Hematopoietic multipotent progenitor cell treated with erythropoietin and hydrocortisone succinate and interleukin-3 and kit ligand, for 8 days (in vitro differentiated cells): ENCODE measurements at places on chromosomes 4 and X.
A peak's percentile ranks its signal among the peaks of the same experiment; 100 is the strongest.

GRCh38 chrX:40418146-40418812 lies 162.5 kb upstream of the ATP6AP2 start:
- DNase-seq: no peak

- DNase-seq: no peak
Observed at GRCh38 chrX:71224098-71224708, 1.2 kb downstream of the GJB1 start.

- DNase-seq: no peak
Observed at GRCh38 chrX:151398346-151398745, 1.3 kb downstream of the VMA21 start.

DNA sequence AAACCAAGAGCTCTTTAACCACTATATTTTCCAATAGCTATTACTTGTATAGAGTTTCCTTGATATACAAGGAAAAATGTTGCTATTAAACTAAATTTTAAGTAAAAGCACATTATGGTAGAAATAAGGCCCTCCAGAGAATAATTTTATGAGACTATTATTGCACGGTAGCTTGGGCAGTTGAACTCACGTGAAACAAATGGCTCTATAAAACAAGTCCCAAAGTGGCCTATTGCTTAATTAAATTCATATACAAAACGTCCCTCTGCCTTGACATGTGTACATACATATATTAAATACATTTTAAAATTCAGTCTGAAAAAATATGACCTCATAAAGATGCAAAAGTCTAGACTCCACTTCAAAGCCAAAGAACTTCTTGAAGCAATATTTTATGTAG lies 582.2 kb downstream of the CENPC start:
- no peak for DNase-seq

- no peak for DNase-seq
Observed at GRCh38 chr4:87257523-87257922, 37.1 kb upstream of the KLHL8 start.

DNA sequence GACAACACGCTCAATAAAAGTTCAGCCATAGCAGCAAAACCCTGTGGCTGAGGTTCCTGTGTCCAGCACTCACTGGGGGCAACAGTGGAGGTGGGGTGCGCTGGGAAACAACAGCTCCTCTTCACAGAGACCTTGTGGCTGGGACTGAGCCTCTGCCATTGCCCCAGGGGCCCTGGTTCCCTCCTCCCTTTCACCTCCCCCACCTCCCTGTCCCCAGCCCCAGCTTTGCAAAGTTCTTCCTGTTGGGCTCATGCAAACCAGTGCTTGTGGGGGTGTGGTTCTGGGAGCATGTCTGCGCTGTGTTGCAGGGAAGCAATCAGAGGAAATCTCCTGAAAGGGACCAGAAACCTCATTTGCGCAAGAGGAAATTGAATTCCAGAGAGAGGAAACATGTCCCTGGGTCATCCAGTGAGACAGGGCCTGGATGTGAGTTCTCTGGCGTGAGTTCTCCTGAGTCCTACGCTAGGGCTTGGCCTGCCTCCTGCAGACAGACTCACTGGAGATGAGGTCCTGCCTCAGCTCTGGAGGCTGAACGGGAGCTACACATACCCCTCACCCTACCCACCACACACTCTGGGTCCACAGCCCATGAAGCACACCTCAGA lies 7.4 kb downstream of the FATE1 start:
- DNase-seq: no peak

GRCh38 chr4:123676071-123676889 lies 279.7 kb downstream of the SPRY1 start:
- DNase-seq: no peak

- no peak for DNase-seq
Observed at GRCh38 chr4:182593402-182593801, 323.8 kb downstream of the DCTD start.

DNA sequence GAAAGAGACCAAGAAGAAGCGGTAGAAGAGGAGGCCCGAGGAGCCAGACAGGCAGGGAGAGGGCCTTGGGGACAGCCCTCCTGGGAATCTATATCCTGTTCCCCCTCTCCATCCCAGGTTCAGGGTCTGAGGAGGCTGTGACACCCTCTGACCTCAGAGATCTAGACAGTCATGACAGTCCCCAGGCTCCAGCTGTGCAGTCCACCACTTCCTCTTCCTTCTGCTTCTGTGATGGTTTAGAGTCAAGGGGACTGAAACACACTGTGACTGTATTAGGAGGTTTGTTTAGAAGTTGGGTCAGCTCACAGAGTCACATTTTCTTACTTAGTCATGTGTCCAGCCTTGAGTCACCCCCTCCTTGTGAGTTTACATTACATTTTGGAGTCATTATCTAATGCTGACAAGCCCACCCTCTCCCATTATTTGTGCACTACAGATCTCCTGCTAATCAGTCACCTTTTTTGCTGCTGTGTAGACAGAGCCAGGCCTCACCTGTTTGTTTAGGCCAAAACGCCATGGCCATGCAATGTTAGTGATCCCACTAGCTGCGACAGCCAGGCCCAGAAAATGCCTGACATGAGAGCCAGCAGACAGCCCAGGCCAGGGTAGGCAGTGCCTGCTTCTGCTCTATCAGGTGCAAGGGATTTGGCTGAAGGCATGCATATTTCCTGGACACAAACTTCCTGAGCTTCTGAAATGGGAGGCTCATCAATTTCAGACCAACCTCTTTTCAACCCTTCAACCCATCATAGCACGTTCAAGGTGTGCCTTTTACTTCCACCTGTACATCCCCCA lies 26.0 kb downstream of the MANBA start:
- DNase-seq: no peak

DNA sequence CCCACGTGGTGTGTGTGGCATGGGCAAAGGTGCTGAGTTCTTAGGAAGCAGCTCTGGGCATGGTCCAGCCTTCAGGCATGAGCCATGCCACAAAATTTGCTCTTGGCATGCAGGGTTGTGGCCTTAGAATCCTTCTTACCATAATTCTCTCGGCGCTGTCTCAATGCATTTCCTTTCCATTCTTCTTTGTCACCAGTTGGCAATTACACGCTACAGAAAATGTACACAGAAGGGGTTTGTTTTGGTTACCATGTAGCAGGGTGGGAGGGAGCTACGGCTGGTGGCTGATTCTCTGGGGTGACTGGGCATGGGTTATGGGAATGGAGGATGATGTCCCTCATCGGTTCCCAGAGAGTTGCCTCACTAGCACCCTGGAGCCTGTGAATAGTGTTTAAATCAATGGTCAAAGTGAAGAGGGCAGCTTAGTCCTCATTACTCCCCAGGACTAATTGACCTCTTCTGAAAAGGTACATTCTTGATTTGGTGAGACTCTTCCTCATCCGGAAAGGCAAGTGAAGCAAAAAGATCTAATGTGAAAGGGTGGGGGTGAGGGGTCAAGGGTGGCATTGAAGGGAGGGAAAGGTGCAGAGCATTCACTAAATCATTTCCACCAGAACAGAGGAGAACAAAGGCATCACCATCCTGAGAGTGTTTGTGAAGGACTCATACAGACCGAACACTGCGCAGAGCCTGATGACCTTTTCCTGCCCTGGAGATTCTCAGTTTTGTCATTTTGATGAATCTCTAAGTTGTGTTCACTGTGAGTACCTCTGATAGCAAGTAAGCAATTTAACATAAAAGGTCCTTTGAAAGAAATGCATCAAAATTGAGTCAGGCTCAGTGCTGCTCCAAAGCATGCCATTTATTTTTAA lies 199.8 kb upstream of the SFRP2 start:
- no peak for DNase-seq

GRCh38 chrX:155637714-155638113 lies 25.0 kb upstream of the TMLHE start:
- no peak for DNase-seq

DNA sequence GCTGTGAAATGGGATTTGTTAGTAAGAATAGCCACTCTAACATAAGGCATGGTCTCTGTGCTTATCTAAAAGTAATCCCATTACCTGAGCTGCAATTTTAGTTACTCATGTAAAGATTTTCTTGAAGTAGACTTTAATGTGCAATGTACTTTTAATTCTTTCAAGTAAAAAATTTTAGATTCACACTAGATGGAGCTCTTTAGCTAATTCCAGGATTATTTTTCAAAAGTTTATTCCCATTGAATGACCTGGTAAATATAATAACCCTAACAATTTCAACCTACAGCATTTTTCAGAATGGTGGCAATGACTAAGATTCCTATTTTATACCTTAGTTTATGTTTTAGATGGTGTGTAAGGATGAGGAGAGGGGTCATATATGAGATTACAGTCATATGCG lies 18.1 kb downstream of the USP38 start:
- DNase-seq: peak; percentile 32

DNA sequence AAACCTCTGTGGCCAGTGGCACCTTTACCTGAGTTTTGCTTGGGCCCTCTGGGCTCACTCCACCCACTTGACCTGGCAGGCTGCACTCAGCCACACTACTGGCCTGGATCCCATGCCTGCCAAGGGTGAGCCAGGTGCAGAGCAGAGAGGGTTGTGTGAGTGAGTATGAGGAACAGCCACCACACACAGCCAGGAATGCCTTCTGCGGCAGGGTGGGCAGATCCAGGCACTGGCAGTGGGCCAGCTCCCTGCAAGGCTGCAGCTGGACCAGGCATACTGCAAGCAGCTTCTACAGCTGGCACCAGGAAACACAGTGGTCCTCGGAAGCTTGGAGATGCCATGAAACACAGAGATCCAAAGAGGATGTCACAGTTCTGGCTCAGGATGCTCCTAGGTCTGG lies 570.1 kb upstream of the ACTRT1 start:
- no peak for DNase-seq

DNA sequence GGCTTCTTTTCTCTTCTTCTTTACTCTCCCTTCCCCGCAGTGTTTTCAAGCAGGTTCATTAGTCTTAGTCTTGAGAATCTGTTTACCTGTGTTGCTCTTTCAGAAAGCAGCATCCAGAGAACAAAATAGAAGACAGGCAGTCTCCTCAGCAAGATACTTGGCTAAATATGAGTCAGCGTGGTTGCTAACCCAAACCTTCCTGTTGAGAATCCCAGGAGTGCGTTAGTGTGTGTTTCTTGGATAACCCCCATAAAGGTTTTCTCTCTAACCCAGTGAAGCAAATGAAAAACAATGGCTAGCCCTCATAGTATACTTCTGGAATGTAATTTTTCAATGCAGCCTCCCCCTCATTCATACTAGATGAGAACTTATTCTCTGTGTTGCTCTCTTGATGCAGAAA lies 41.1 kb downstream of the BMPR1B start:
- DNase-seq: no peak

GRCh38 chrX:95290455-95290854 lies 1394.2 kb upstream of the DIAPH2 start:
- DNase-seq: no peak

GRCh38 chr4:136927172-136927571 lies 605.1 kb downstream of the PCDH18 start:
- DNase-seq: no peak

DNA sequence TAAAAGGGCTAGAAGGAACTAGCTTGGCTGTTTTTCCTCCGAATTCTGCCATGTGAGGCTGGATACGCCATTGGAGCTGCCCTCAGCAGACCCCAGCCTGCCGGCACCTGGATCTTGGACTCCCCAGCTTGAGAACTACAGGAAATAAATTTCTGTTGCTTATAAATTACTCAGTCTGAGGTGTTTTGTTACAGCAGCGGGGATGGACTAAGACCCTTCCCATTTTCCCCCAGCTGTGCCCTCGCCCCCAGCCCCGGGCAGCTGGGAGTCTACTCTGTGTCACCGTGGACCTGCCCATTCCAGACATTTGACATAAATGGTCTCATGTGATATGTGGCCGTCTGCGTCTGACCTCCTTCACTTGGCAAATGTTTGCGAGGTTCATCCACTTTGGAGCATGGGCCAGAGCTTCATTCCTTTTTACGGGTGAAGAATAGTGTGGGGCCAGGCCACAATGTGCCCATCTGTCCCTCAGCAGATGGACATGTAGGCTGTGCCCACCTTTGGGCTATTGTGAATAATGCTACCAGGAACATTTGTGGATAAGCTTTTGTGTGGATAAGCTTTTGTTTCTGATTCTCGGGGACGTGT lies 30.7 kb upstream of the SPON2 start:
- DNase-seq: no peak

GRCh38 chr4:82748810-82749470 lies 49.7 kb downstream of the SCD5 start:
- DNase-seq: no peak

GRCh38 chrX:18920079-18920478 lies 63.8 kb downstream of the PHKA2 start:
- no peak for DNase-seq

DNA sequence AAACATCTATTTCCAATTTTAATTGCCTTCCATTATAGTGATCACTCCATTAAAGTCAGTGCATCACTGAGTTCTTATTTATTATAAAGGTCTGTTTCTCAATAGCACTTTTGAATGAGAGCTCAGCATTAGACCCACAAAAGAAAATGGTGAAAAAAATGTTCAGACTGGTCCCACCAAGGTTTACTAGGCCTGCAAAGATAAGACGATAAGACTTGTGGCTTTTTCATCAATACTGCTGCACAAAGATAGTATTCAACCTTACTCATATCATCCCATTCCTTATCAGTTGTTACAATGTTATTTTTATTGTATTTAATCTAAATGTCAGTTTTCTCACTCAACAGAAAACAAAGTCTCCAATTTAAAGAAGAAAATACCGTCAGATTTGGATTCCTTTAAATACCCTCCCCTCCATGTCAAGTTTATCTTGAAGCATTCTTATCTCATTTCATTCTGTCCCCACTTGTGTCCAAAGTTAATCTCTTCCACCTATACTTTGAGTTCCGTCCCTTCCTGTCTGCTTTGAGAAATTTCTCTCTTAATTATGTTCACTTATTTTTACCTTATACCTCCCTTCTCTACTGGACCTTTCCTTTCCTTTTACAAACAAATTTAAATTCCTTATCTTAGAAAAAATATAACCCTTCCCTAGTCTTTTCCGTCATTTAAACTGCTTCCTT lies 140.0 kb downstream of the GASK1B start:
- peak; percentile 86 for DNase-seq

DNA sequence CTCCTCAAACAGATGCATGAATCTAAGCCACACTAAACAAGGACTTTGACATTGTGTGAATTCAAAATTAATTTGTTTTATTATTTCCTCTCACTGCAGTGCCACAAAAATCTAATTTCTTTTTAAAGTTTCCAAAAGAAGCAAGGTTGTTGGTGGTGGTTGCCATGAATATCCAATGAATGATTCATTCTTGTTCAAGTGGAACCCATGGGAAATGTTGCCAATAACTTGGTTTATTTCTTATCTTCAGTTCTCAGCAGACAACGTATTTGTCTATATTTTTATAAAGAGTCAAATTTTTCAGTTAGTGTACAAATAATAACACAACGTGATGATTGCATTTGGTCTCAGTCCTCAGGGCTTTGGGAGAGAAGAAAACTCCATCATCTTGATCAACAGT lies 309.4 kb upstream of the NOCT start:
- DNase-seq: no peak
